SJSA1 (cell line): ENCODE measurements at places on chromosomes 11 and 22. TPM values are rescaled to one million over a fixed set of nuclear protein-coding genes. Genes with fewer than 3 reads are reported as not detected.

GRCh38 chr22:43257961-43258360 is 71.0 kb upstream of the TTLL12 start:
- no peak for DNase-seq

OTUB1 gene
- 35.6 and 69.7 TPM in 2 replicates for total RNA-seq

RAB36 gene
- total RNA-seq = 0.42 TPM in 1 of 2 replicates, not detected in the other

KBTBD3 gene
- 0.16 and 0.76 TPM in 2 replicates for total RNA-seq

DNA sequence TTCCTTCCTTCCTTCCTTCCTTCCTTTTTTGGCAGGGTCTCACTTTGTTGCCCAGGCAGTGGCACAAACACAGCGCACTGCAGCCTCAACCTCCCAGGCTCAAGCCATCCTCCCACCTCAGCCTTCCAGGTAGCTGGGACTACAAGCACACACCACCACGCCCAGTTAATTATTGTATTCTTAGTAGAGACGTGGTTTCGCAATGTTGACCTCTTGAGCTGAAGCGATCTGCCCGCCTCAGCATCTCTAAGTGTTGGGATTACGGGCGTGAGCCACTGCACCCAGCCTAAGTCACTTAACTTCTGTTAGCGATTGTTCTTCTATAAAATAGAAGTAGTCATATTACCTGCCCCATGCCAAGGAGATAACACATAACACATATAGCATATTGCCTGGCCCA is 2.8 kb upstream of the SYTL2 start:
- DNase-seq = no peak

DNA sequence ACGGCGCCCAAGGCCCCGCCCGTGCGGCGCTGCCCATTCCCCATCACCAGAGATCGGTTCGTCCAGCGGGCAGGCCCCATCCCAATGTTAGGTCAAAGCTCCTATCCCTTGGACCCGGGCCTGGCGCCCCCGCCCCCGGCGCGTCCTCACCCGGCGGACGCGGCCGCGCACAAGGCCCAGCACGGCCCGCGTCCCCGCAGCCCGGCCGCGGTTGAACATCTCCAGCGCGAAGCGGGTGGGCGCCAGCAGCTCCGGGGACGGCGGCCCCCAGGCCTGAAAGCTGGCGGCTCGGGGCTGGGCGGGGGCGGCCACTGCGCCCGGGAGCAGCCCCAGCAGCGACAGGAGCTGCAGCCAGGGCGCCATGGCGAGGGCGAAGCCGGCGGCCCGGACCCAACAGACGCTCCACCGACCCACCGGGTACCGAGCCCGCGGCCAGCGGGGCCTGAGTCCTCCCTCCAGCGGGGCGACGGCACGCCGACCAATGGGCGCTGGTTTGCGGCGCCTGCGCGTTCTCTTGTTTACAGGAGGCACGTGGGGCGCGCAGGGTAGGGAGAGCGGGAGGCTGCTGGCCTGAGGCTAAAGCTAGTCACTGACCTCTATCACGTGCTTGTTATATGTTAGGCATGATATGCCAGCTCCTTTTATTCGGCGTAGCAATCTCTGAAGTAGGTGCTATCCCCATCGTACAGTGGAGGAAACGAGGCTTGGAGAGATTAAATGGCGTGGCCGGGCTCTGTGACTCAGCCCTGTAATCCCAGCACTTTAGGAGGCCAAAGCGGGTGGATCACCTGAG is at the start of gene CTSF:
Gene CTSF, minus strand, starts transcription at position 483 of the 793 bp plus-strand sequence. Its CDS starts 120 bp downstream, at position 363.
- peak; percentile 72 for DNase-seq

FAM227A gene
- total RNA-seq = 0.42 TPM in 1 of 2 replicates, not detected in the other

HORMAD2 gene
- not detected in 2 replicates for total RNA-seq
